Daoy (cell line): ENCODE measurements at places on chromosomes 5 and 9. TPM values are rescaled to one million over a fixed set of nuclear protein-coding genes. Genes with fewer than 3 reads are reported as not detected.

SLC27A4 gene
- total RNA-seq = 24.8 and 33.9 TPM in 2 replicates

RNF183 gene
- total RNA-seq = not detected in 2 replicates

SPATA31A3 gene
- not detected in 2 replicates for total RNA-seq

PLAC8L1 gene
- 0.83 and 0.91 TPM in 2 replicates for total RNA-seq

SUSD3 gene
- total RNA-seq = 0.40 and 1.3 TPM in 2 replicates

RAI14 gene
- total RNA-seq = 54.9 and 60.0 TPM in 2 replicates

FREM1 gene
- not detected in 2 replicates for total RNA-seq

PCDHB6 gene
- total RNA-seq = 0.69 and 2.9 TPM in 2 replicates

TAF11L9 gene
- total RNA-seq = not detected in 2 replicates

SNCB gene
- total RNA-seq = 0.11 TPM in 1 of 2 replicates, not detected in the other

GPR107 gene
- 16.6 and 19.9 TPM in 2 replicates for total RNA-seq

ENC1 gene
- total RNA-seq = 66.7 and 74.6 TPM in 2 replicates

PITX1 gene
- 34.0 and 53.8 TPM in 2 replicates for total RNA-seq

ARHGEF37 gene
- 0.69 and 0.80 TPM in 2 replicates for total RNA-seq

SLC6A3 gene
- not detected in 2 replicates for total RNA-seq

TRIM36 gene
- total RNA-seq = 6.3 and 13.3 TPM in 2 replicates

CDC23 gene
- total RNA-seq = 44.6 and 46.3 TPM in 2 replicates

SLC6A18 gene
- total RNA-seq = not detected in 2 replicates

GRPEL2 gene
- 30.7 and 33.4 TPM in 2 replicates for total RNA-seq

ZNF658 gene
- 2.6 and 4.9 TPM in 2 replicates for total RNA-seq

COL23A1 gene
- 21.7 and 27.1 TPM in 2 replicates for total RNA-seq

MAMDC2 gene
- total RNA-seq = 0.30 and 2.2 TPM in 2 replicates
